ENCODE measurements at places on chromosomes 5 and 9.

DNA sequence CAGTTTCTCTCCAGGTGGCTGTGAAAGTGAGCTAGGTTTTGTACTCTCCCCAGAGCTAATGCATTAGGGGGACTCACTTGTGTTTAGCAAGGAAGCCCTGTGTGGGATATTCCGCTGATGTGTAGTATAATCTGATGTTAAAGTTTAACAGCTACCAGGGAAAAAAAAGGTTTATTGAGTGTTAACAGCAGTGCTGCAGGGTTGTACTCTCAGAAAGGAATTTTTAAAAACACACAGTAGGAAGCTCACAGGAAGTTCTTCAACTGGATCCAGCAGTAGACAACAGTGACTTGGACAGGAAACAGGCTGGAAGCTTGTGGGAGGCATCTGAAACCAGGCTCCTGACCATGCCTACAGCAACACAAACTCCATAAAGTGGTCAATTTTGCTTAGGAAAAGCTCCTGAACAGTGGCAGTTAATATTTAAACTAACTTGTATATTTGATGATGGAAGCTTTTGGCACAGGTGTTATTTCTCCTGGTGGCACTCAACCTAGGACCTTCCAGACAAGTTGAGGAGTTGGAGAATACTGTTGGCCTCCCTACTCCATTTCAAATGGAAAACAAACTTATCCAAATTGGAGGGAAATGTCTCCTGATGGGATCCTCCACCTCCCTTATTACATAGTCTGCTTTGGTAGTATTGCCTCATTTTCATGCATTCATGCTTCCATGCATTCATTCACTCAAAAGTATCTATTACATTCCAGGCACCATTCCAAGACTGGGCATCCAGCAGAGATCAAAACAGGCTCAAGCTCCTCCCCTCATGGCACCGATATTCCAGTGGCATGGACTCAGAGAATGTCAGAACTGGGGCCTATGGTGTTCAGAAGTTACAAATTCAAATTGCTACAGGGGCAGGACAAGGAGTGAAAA is 54.7 kb downstream of the FOXD1 start:
- no peak for DNase-seq

- DNase-seq = no peak
Observed at GRCh38 chr5:24388448-24388847, 256.3 kb downstream of the CDH10 start.

- no peak for DNase-seq
Observed at GRCh38 chr9:134944916-134945315, 27.2 kb upstream of the FCN1 start.

DNA sequence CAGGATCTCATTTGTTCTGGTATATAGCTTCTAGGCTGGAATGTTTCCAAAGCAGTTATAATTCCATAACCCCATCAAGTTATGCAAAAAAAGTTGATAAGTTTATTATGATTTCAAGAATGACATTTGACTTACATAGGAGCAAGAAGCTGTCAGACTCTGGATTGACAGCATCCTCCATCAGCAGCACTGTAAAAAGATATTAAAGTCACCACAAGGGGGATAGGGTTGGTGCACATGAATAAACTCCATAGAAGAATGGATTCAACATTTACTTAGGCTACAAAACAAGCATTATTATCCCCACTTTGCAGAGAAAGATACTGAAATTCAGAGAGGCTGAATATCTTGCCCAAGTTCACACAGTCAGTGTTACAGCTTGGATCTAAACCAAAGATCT is 208.9 kb upstream of the SLC30A5 start:
- no peak for DNase-seq

GRCh38 chr9:27203783-27204182 is 93.2 kb downstream of the EQTN start:
- no peak for DNase-seq

DNA sequence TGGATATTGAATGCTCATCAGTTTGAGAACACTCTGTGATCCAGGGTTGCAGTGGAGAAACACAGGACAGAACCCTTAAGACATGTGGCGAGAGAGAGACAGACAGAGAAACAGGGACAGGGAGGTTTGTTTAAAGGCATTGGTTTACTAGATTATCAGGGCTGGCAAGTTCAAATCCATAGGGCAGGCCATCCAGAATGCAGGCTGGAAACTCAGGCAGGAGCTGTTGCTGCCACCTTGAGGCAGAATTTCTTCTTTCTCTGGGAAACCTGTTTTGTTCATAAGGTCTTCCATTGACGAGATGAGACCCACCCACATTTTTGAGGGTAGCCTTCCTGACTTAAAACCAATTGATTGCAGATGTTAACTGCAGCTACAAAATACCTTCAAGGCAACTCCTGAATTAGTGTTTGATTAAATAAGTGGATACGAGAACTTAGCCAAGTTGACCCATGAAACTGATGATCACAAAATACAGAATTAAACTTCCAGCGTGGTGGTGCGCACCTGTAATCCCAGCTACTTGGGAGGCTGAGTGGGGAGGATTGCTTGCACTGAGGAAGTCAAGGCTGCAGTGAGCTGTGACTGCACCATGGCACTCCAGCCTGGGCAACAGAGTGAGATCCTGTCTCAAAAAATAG is 55.9 kb downstream of the NSUN2 start:
- DNase-seq = no peak

- DNase-seq = no peak
Observed at GRCh38 chr5:60883229-60883628, 39.2 kb upstream of the ELOVL7 start.

DNA sequence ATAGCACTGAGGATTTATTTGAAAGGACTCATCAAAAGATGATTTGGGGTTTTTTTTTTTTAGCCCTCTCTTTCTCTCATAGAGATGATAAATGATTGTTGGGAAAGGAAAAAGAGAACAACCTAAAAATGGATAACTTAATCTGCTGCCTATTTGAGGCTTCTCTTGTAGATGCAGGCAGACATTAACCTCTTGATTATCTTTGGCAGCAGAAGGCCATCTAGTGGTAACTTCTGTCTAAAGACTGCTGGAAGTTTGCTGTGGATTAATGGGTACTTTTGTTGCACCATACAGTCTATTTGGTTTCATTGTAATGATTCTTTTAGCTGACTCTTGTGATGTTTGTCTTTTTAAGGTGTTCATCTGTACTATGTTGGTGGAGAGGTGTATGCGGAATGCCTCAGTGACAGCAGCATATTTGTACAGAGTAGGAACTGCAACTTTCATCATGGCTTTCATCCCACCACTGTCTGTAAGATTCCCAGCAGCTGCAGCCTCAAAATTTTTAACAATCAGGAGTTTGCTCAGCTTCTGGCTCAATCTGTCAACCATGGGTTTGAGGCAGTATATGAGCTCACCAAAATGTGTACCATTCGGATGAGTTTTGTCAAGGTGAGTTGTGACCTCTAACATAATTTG is 18.8 kb downstream of the SMIM32 start:
- no peak for DNase-seq

DNA sequence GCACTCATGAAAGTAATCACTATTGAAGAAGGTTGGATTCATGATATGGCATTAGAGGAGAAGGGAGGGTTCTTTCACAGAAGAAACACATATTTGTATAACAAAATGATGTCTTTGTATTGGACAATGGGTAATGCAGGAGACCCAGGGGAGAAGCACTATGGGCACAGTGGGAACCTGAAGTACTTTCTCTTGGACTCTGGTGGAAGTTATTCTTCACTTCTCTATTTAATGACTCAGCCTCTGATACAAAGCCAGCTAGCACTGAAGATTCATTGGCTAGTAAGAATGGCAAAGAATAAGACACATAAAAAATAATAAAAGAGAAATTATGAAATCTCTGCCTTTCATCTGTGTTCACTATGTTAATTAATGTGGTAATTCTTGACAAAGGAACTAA is 149.9 kb upstream of the PRR16 start:
- DNase-seq = no peak

DNA sequence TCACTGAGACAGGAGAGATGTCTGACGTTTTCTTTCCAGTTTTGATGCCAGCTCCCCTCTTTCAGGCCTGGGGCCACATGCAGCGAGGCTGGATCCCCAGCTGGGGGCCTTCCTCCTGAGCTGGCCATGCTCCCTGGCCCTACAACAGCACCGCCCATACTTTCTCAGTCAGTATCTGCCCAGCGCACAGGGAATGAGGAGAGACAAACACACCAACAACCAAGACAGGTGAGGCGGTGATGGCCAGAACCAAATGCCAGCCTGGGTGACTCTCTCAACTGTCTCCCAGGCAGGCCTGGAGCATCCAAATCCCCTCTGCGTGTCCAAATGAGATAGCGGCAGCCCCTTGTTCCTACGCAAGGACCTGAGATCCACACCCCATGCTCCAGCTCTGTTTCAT is 109.6 kb downstream of the ROR2 start:
- DNase-seq = no peak

GRCh38 chr9:98861781-98862504 is 54.5 kb downstream of the GALNT12 start:
- no peak for DNase-seq

DNA sequence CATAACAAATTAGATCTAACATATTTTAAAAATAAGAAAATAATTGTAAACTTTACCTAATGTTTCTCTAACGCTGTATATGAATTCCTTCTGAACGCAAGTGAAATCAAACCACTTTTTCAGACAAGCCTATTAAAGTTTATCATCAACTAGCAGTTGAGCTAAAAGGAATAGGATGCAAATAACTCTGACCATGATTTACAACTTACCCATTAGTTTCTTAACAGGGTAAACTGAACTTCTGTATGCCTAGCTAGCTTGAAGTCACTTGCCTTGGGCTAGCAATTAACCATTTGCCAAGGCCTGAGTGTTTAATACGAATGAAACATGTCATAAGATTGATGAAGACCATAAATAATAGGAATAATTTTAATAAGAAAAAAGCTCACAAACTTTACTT is 762.7 kb upstream of the ARRDC3 start:
- DNase-seq = no peak

DNA sequence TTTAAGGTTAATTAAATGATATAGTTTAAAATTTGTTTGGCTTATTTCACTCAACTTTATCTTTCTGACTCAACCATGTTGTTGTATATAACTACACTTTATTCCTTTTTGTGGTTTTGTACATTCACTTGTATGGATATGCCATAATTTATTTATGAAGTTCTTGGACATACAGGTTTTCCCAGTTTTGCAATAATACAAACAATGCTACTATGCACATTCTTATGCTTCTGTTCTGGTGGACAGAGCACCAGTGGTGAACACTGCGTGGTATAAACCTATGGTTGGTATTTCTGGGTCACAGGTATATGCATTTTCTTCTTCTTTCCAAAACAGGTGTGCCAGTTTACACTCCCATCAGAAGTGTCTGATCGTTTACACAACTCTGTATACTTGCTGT is 35.7 kb upstream of the TRIM14 start:
- no peak for DNase-seq

DNA sequence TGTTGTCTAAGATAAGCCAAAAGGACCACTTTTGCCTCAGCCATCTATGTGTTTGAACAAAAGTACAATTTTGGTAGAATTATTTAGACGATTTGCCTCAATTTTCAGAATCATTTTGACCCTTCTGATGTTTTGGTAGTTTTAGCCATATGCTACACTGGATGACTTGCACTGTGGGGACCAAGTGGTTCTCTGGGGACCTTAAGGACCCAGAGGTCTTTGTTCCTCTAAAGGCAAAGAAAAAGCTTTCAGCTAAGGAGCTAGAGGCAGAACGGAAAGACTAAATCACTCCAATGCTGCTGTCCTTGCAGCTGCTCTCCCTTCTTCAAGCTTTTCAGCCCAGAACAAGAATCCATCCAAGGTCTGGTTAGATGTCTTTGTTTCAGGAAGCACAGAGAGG is 51.0 kb upstream of the APC start:
- no peak for DNase-seq

All from stimulated activated CD4-positive, alpha-beta T cell treated with anti-CD3 and anti-CD28 coated beads, Interleukin-1b, Interleukin-23, amount 100 ng/mL, for 1 hour (primary cell).